Brain microvascular endothelial cell (primary cell): ENCODE measurements at places on chromosomes 4 and X.

GRCh38 chr4:127985989-127986388, 20.8 kb downstream of the ABHD18 start:
- DNase-seq, result no peak

- no peak for DNase-seq
Observed at GRCh38 chr4:94533405-94534223, 81.9 kb downstream of the PDLIM5 start.

DNA sequence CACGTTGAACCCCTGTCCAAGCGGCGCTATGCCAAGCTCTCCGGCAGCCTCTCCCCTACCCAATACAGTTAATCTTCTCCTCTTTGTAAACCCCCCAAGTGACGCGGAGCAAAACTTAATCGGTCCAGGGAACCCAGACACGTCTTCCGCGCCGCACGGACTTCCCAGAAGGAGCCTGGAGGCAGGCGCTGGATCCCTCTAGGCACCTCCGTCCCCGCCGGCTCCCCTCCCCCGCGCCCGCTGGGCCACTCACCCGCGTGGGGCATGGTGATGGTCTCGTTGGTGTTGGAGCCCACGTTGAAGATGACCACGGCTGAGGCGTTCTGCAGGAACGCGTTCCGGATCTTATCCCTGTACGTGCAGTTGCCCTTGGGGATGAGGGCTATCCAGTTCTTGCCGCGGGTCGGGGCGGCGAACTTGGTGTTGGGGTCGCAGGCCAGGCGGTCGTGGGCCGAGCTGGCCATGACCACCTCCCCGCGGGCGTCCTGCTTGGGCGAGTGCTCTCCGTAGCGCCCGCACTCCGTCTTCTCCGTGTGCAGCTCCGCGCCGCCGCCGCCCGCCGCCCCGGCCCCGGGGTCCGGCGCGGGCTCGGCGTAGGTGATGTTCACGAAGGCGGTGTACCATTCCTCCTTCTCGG, 1.1 kb downstream of the RNF150 start:
- peak; percentile 11 for DNase-seq

GRCh38 chrX:129347291-129347690, 176.0 kb downstream of the SMARCA1 start:
- DNase-seq, result no peak

DNA sequence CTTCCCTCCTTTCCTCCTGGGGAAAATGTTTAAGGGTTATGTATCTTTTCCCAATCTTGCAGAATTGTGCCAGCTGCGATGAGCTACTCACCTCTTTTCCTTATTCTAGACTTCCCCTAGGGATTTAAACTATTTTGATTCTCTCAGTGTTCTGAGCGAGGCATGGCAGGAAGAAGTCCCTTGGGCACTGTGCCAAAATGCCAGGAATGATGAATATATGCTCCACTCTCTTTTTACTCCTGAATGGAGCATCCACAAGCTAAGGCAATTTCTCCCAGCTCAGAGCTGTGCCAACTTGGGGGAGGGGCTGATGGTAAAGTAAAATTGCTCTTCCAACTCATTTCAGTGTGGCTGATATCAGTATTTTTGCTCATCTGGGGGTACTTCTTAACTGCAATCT, 4.0 kb upstream of the C4orf17 start:
- DNase-seq, result no peak

- DNase-seq, result peak; percentile 40
Observed at GRCh38 chr4:152408514-152409327, 127.2 kb downstream of the FBXW7 start.
